ENCODE measurements at places on chromosomes 12 and 14. TPM values are rescaled to one million over a fixed set of nuclear protein-coding genes. Genes with fewer than 3 reads are reported as not detected.

DNA sequence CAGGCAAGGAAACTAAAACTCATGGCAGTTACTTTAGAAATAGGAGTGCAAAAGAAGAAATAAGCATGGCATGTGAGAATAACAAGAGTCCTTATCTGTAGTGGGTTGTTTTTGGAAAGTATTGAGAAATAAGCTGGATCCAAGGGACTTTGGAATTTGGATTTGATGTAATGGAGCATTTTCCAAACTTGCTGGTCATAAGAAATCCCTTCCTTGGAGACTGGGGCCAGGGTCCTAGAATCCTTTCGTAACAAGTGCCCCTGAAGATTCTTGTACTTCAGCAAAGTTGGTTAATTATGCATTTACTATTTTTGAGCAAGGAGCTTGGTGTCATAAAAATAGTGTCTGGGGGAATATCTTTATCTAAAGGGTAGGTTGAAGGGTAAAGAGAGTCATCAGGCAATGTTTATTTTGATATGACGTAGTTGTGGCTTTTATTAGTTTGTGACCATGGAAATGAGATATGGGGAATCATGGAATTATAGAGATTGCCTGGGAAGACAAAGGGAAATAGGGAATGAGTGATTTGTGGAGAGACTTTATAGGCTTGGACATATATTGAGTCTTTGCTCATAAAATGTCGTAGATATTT lies 53.9 kb downstream of the WNK1 start:
- no peak for DNase-seq
- H3K4me3 ChIP-seq, result no peak overlapping the region
- no peak overlapping the region for H3K27ac ChIP-seq
- peaks cover 6% of the 10 kb centered on the region for H3K4me1 ChIP-seq
- no peaks in the 10 kb centered on the region for H3K36me3 ChIP-seq
- H3K27me3 ChIP-seq, result no peaks in the 10 kb centered on the region

DNA sequence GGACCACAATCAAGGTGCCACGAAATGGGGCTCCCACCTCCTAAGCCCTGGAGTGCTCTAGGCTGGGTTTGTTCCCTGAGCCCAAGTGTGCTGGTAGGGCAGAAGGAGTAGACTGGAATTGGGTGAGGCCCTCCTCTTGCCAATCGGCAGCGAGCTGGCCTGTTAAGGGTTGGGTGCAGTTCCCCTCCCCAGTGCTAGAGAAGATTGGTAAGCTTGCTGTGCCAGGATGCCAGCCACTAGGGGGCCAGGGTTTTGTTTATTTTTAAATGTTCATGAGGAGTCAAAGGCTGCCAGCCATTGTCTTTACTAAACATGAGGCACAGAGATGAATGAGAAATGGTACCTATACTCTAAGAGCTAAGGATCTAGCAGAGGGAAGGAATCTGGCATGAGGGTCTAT lies 79.7 kb downstream of the SPTB start:
- H3K27me3 ChIP-seq, result no peaks in the 10 kb centered on the region
- no peak overlapping the region for H3K27ac ChIP-seq
- H3K36me3 ChIP-seq, result peaks cover 4% of the 10 kb centered on the region
- no peak overlapping the region for H3K4me3 ChIP-seq
- peak; percentile 55 for DNase-seq

SLC25A29 gene
- 152 TPM for total RNA-seq

- H3K4me1 ChIP-seq, result no peaks in the 10 kb centered on the region
- no peak overlapping the region for H3K4me3 ChIP-seq
- H3K36me3 ChIP-seq, result no peaks in the 10 kb centered on the region
Observed at GRCh38 chr12:18589316-18589715, 148.5 kb downstream of the PLCZ1 start.

- DNase-seq, result no peak
- no peak overlapping the region for H3K4me3 ChIP-seq
- no peaks in the 10 kb centered on the region for H3K36me3 ChIP-seq
- H3K4me1 ChIP-seq, result no peaks in the 10 kb centered on the region
- no peak overlapping the region for H3K27ac ChIP-seq
- no peaks in the 10 kb centered on the region for H3K27me3 ChIP-seq
Observed at GRCh38 chr14:84162633-84163032, 1367.3 kb upstream of the FLRT2 start.

GRCh38 chr14:51684760-51685159 lies 33.0 kb downstream of the FRMD6 start:
- H3K36me3 ChIP-seq, result no peaks in the 10 kb centered on the region
- H3K4me3 ChIP-seq, result no peak overlapping the region
- no peak for DNase-seq
- no peak overlapping the region for H3K27ac ChIP-seq
- H3K27me3 ChIP-seq, result no peaks in the 10 kb centered on the region

- H3K36me3 ChIP-seq, result peaks cover 22% of the 10 kb centered on the region
- no peaks in the 10 kb centered on the region for H3K4me1 ChIP-seq
- no peaks in the 10 kb centered on the region for H3K27me3 ChIP-seq
- no peak overlapping the region for H3K4me3 ChIP-seq
- no peak for DNase-seq
Observed at GRCh38 chr12:132837693-132838409, 9.2 kb upstream of the GOLGA3 start.

DNA sequence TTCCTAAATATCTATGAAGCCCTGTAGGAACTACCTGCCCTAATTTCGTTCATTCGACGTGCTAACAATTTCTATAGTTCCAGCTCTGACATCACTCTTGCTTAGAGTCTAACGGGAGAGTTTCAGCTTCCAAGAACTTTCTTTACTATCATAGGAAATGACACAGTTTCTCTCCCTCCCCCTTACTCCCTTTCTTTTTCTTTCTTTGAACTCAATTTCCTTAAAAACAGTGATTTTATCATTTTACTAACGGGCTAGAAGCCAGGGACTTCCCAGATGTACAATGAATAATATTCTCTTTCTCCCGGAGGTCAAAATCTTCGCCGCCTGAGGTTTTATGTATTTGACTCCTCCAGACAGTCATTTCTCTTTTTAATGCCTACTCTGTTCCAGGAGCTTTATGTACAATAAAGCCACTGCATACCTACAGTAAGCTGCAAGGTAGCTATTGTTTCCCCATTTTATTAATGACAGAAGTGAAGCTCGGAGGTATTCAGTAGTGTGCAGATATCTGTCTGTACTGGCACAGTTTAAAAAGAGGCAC lies 15.7 kb downstream of the SMCO2 start:
- H3K27ac ChIP-seq, result no peak overlapping the region
- peak; percentile 53 for DNase-seq
- H3K4me3 ChIP-seq, result no peak overlapping the region
- H3K4me1 ChIP-seq, result no peaks in the 10 kb centered on the region
- H3K27me3 ChIP-seq, result no peaks in the 10 kb centered on the region

DNA sequence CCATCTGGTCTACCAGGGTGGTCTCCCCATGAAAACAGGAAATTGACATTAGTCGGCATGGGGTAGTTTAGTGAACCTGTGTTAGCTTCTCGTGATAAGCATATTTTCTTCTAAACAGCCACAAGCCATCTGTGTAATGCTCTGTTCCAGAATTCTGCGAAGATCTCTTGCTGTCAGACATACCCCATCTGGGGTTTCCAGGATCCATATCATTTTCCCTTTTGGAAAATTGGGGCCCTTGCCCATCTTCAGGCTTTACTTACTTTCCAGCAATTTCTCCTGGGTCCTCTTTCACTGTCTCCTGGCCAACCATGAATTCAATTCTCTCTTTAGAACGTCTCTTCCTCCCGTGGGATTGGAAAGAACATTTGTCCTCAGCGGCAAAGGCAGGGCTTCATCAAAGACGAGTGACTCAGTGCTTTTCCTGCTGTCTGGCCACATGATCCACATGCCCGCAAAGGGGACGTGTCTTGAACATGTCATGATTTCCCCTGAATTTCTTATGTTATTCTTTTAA lies 21.4 kb upstream of the NCOR2 start:
- H3K4me3 ChIP-seq, result no peak overlapping the region
- peaks cover 3% of the 10 kb centered on the region for H3K4me1 ChIP-seq
- no peaks in the 10 kb centered on the region for H3K36me3 ChIP-seq
- no peaks in the 10 kb centered on the region for H3K27me3 ChIP-seq

MYO1H gene
- not detected for total RNA-seq

DNA sequence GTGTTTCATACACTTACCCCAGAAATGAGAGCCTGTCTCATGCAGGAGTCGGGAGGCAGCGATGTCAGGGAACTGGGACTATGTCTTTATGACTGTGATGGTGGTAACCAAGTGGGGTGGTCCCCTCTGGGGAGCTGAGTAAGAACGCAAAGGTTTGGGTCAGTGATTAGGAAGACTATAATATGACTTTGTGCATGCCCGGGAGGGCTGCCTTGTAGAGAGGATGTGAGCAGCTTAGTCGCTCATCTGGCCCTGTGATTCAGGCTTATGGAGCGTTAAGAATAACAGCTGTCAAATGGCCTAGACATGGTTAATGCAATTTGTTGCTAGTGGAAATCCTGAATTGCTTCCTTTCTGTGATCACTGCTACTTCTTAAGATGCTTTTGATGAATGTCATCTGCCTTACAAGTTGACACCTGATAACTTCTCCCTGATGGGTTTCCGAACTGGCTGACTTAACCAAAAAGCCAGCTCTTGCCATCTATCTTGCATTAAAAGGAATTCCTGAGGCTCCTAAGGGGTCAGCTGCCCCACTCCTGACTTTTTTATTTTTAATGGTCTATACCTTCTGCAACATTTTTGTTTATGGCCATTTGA lies 35.4 kb upstream of the AACS start:
- H3K27ac ChIP-seq, result no peak overlapping the region
- H3K36me3 ChIP-seq, result no peaks in the 10 kb centered on the region
- no peak for DNase-seq
- H3K4me3 ChIP-seq, result no peak overlapping the region

BIN2 gene
- 15.6 TPM for total RNA-seq

GRCh38 chr14:58947156-58947555 lies 241.3 kb upstream of the DAAM1 start:
- no peaks in the 10 kb centered on the region for H3K27me3 ChIP-seq
- no peaks in the 10 kb centered on the region for H3K4me1 ChIP-seq
- no peak for DNase-seq

DNA sequence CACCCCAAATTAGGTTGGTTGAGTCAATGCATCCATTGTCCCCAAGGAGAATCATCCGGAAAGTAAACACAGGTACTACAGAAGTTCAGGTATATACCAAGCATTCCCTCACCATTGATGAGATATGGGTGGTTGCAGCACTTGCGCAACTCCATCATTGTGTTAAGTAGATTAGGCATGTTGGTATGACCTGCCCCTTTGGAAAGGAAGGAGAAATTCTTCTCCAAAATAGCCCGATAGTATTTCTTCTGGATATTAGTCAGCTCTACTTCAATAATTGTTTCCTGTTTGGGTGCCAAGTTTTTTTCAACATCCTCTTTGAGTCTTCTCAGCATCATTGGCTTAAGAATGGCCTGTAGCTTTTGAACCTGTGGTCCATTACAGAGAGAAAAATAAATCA lies 21.3 kb upstream of the SUPT16H start:
- DNase-seq, result no peak
- no peak overlapping the region for H3K4me3 ChIP-seq
- peaks cover 42% of the 10 kb centered on the region for H3K36me3 ChIP-seq
- no peak overlapping the region for H3K27ac ChIP-seq

GRCh38 chr12:116650062-116650461 lies 87.8 kb downstream of the SPRING1 start:
- H3K36me3 ChIP-seq, result no peaks in the 10 kb centered on the region
- DNase-seq, result no peak
- no peaks in the 10 kb centered on the region for H3K27me3 ChIP-seq
- H3K4me3 ChIP-seq, result no peak overlapping the region
- H3K27ac ChIP-seq, result no peak overlapping the region
- H3K4me1 ChIP-seq, result no peaks in the 10 kb centered on the region

Data from kidney (tissue), 22 donors.